Spleen (tissue), 13 donors: ENCODE measurements at places on chromosomes 3 and 15.
A peak's percentile ranks its signal among the peaks of the same experiment; 100 is the strongest.

DNA sequence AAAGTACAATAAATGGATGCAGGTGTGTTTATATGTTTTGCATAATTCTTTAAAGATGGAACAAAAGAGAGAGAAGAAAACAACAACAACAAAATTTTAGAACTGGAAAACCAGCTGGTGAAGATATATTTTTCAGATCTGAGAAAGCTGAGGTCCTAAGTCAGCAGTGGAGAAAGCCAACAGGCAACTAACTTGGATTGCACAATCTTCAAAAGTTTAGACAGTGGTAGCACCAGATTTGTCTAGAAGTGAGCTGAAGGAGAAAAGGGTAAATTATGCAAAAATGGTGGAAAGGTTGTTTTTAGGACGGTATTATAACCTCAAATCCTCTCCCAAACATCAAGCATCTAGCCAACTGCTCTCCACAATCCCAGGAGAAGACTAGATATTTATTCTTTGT is 17.0 kb downstream of the FGF12 start:
- DNase-seq = no peak

- peak; percentile 45 for DNase-seq
Observed at GRCh38 chr3:133943639-133944141, 48.0 kb upstream of the RAB6B start.

DNA sequence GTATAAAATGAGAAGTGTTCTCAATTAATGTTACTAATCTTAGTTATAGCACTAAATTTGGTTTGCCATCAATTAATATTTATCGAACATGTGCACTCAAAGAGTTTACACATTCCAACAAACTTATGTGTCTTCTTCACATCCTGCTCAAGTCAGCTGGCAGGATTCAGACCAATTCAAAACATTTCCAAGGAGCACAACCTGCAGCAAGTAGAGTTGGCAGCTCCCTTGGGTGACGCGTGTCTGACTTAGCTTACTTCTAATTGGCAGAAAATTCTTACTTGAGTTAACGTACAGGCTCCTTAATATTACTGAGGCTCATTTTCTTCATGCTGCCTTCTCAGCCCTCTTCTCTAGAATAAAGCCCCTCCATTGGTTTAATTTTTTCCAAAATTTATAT is 110.4 kb upstream of the PFN2 start:
- no peak for DNase-seq

GRCh38 chr3:157999246-157999645 is 107.0 kb downstream of the SHOX2 start:
- no peak for DNase-seq

DNA sequence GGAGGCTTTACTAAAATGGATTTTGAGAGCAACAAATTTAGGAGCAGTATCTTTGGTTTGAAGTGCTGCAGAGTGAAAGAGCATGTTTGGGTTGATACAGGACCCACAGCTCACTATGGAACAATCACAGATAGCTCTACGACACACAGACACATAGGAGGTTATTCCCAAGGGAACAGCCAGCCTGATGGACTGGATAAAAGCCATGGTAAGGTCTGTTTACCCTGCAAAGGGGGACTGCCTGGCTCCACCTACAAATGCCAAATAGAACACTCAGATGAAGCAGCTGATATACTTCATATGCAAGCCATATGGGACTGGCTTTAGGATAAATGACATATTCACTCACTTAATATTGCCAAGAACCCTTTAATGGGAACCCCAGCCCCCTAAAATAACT is 75.4 kb downstream of the CDC25A start:
- no peak for DNase-seq

GRCh38 chr15:67843571-67844387 is 3.9 kb upstream of the RNU6-1 start:
- no peak for DNase-seq

DNA sequence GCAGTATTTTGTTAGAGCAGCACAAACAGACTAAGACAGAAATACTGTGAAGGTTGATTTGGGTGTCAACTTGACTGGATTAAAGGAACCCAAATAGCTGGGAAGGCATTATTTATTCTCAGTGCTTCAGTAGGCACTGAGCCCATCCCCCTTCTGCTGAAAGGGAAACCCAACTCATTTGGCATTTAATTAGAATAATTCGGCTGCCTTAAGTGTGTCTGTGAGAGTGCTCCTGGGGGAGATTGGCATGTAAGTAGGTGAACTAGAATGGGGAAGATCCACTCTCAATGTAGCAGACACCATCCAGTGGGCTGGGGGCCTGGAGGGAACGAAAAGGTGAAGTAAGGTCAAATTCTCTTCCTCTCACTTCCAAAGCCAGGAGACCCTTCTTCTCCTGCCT is 20.5 kb upstream of the SLCO3A1 start:
- no peak for DNase-seq

DNA sequence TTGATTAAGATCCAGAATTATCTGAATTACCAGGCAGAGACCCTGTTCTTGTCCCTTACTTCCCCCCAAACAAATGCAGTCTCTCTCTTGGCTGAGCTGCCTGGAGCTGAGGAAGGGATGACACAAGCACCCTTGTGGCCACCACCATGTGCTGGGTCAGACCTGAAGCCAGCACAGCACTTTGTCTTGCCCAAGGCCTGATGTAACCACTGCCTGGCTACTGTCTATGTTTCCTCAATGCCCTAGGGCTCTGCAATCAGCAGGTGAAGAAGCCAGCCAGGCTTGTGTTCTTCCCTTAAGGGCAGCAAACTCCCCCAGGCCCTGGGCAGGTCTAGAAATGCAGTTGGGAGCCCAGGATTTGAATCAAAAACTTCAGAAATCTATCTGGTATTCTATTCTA is 15.8 kb upstream of the CASR start:
- DNase-seq = no peak

- no peak for DNase-seq
Observed at GRCh38 chr15:57537072-57537471, 54.6 kb upstream of the MYZAP start.

GRCh38 chr3:95228416-95228815 is 1165.6 kb downstream of the NSUN3 start:
- DNase-seq = no peak

GRCh38 chr3:12918231-12918630 is 76.9 kb upstream of the RPL32 start:
- DNase-seq = no peak

DNA sequence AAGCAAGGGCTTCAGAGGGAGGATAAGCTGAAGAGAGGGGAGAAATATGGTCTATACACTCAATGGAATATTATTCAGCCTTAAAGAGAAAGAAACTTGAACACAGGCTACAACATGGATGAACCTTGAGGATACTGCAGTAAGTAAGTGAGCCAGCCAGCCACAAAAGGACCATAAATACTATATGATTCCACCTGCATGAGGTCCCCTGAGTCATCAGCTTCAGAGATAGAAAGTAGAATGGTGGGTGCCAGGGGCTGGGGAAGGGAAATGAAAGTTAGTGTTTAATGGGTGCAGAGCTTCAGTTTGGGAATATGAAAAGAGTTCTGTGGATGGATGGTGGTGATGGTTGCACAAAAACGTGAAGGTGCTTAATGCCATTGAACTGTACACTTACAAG is 68.4 kb upstream of the SEC13 start:
- DNase-seq = no peak

GRCh38 chr3:146326875-146327543 is 76.1 kb upstream of the PLSCR4 start:
- no peak for DNase-seq

GRCh38 chr3:4996223-4996765 is 17.1 kb downstream of the BHLHE40 start:
- DNase-seq = no peak

GRCh38 chr3:102687851-102688555 is 253.2 kb downstream of the ZPLD1 start:
- DNase-seq = no peak

- DNase-seq = no peak
Observed at GRCh38 chr3:98824256-98824655, 61.1 kb downstream of the ST3GAL6 start.

- DNase-seq = no peak
Observed at GRCh38 chr3:33881156-33882064, 83.0 kb downstream of the PDCD6IP start.

DNA sequence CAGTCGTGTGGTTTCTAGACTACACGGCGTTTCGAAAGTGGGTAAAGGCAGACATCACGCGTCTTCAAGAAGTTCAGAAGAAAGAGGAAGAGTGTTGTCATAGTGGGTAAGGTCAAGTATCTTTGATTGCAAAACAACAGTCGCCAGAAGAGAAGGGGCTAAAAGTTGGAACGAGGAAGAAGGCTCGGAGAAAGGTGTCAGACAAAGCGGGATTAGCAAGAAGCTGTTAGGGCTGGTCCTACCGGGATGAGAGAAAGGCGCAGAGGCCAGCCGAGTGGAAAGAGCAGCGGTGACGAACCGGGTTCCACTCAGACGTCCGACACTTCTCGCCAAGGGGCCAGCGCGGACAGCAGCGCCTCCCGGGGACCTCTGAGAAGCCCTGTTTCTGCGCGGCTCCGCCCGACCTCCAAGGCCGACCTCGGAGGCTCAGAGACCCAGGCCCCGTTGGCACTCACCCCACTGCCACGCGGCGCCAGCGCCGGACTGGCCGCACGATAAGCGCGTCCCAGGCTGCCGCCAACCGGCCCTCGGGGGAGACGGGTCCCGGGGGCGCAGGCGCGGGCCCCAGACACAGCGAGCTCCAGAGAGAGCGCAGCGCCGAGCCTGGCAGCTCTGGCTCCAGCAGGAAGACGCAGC is 436 bp downstream of the ADPGK start:
- no peak for DNase-seq

- no peak for DNase-seq
Observed at GRCh38 chr15:79933231-79933630, 36.4 kb upstream of the MTHFS start.

GRCh38 chr15:63586790-63587189 is 10.4 kb upstream of the FBXL22 start:
- DNase-seq = no peak

DNA sequence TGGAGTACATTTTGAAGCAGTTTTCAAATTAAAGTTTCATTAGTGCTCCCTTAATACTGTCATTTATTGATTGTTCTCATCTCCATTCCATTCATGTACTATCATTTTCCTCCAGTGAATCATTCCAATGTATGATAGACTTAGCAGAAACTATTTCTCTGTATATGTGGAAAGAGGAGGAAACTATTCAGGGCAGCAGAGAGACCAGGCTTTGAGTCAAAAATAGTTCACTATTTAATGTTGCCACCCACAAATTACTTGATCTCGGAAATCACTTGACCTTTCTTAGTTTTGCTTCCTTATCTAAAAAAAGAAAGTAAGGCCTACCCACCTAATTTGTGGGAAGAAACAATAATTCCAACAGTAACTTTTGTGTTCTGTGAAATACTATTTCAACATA is 610.5 kb upstream of the ZNF385D start:
- no peak for DNase-seq

- DNase-seq = no peak
Observed at GRCh38 chr3:192894676-192895075, 23.0 kb downstream of the MB21D2 start.

GRCh38 chr3:154583086-154583634 is 153.2 kb upstream of the GPR149 start:
- DNase-seq = no peak

DNA sequence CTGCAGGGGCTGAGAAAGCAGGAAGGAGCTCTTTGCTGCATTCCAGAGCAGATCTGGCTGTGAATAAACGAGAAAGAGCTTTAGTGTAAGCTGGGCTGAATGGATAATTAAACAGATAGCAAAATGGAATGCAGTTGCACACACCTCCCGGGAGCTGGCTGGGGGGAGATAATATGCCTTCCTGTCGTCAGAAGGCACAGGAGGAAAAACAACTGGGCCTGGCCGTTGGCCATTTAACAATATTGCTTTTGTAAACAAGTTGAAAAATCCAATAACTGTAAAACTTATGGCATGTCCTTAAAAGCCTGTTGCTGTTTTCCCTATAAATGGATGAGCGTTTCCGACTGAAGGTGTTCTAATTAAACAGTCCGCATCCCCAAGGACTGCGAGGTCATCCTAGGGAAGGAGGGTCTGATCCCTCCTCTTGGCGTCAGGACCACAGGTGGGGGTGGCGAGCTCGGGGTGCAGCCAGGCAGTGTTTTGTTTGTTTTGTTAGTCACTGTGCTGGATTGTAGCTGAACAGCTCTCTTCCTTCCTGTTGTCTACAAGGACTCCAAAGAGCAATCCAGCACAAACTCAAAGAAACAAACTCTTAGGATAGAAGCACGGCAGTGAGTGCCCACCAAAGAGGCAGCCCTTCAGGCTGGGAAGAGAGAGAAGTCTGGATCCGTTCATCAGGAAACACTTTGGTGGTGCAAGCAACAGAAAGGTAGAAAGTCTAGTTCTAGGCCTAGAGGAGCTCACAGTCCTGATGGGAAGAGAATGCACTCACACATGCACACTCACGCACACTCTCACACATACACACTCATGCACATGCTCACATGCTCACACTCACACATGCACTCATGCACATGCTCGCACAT is 133.4 kb upstream of the SMAD3 start:
- no peak for DNase-seq

GRCh38 chr3:43453981-43454380 is 167.6 kb downstream of the SNRK start:
- no peak for DNase-seq

- no peak for DNase-seq
Observed at GRCh38 chr3:152785051-152785450, 49.9 kb upstream of the P2RY1 start.

DNA sequence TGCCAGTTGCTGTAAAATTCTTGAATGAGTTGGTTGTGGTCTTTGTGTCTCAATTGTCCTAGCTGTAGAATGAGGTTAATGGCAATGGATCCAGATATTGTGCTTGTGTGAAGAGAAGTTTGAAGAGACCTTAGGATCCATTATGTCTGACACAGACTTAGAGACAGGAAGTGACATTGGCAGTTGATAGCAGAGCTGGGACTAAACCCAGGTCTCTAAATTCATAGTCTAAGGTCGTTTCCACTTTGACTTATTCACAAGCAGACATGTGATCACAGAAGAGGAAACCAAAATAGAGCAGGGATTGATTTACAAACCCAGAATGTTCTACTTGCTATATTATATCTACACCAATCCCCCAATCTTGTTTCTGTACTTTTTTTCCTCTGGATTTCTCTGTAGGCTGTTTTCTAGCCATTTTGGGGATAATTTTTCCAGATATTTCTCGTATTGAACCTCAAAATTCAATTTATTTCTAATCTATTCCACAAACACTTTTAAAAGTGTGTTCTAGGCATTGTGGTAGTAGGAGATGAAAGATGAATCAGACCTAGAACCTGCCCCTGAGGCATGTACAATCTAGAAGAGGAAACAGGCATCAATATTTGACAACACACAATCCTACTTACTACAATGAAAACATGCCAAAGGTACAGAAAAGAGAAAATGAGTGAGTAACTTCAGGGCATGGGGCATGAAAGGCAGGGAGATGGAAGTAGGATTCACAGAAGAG is 123.3 kb downstream of the NFKBIZ start:
- no peak for DNase-seq

GRCh38 chr15:81357180-81357686 is 16.8 kb downstream of the TMC3 start:
- DNase-seq = no peak

- DNase-seq = no peak
Observed at GRCh38 chr15:42549741-42550392, 1.2 kb downstream of the HAUS2 start.

- no peak for DNase-seq
Observed at GRCh38 chr3:193917158-193917557, 218.8 kb upstream of the HES1 start.

GRCh38 chr3:122265957-122266356 is 59.1 kb upstream of the CSTA start:
- no peak for DNase-seq

- no peak for DNase-seq
Observed at GRCh38 chr15:83200589-83200988, 7.0 kb downstream of the HDGFL3 start.
